NCI-H2081 (cell line): ENCODE measurements at places on chromosomes 1 and 21.

GRCh38 chr1:168581817-168582572 is 5.6 kb downstream of the XCL1 start:
- no peak for DNase-seq

DNA sequence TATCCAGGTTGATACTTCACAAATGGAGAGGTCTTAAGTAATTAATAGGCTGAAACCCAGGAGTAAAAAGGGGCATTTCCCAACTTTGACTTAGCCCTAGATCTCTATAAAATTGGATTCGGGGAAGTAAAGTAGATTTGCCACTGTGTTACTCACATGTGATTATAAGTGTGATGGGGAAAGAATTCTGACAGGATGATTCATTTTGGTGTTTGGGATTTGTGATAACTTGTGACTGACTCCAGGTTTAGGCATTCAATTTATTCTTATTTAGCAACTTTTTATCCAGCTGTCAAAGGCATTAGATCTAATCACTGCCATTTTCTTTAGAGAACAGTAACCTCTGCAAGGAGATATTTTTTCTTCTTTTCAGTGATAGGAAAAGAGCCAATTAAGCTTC is 175.5 kb downstream of the ASTN1 start:
- DNase-seq, result no peak

- no peak for DNase-seq
These were observed 16.2 kb downstream of the ATP1A4 start for GRCh38 chr1:160167580-160167979.

DNA sequence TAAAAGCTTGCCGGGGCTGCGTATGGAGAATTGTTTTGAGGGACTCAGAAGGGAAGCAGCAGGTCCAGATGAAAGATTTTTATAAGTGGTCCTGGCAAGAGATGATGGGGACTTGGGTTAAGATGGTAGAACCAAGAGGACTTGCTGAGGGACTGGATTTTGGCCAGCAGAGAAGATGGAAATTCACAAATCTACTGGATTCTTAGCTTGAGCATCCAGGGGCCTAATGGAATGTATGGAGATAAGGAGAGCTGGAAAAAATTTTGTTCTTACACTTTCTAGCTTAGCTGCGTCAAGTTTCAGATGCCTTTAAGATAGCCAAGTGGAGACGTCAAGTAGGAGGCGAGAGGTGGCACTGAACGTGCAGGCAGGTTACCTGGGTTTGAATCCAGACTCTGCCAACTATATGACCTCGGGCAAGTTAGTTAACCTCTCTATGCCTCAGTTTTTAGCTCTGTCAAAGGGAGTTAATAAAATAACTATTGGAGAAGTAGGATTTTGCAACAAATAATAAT is 3.4 kb upstream of the RBP7 start:
- no peak for DNase-seq
